ENCODE measurements at places on chromosomes 1 and 21.
A peak's percentile ranks its signal among the peaks of the same experiment; 100 is the strongest.

DNA sequence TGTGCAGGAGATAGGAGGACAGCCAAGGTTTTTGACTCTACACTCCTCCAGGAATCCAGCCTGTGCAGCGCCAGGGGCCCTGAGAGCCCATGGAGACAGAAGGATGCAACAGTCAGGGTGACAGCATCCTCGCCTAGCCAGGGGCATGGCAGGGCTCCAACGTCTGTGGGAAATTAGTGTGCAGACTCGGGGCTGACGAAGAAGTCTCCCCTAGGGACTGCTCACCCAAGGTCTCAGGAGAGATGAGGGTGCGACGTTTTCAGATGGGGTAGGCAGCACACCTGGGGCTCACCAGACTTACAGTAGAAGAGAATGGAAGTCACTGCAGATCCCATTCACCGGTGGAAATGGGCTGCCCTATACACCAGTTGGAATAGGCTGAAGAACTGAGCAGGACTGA, 241.7 kb downstream of the SETD4 start:
- DNase-seq, result no peak

DNA sequence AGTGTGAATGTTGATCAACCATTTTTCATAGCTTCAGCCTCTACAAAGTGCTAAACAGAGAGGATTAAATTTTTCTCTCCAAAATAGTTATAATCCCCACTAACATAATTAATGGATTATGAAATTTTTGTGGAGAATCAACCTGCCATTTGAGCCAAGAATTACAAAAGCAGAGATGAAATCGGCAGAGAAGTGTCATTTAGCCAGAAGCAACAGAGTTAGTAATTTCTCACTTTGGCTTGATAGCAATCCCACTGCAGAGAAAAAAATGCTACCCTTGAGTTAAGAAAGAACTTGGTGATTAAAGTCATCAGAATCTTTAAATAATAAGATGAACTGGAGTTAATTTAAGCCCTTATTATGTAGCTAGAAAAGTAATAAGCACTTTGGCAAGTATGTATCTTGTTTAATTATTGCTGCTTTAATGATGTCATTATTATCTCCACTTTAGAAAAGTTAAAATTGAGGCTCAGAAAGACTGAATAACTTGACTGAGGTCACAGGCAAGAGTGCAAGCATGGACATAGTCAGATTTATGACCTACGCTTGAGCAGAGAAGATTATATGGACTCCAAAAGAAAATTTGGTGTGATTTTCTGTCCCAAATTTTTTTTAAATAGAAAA, 37.3 kb downstream of the RGS4 start:
- no peak for DNase-seq

GRCh38 chr1:246827396-246827795, 103.2 kb downstream of the SCCPDH start:
- DNase-seq, result no peak

- DNase-seq, result peak; percentile 77
Measured at GRCh38 chr1:16612332-16613172, 812 bp downstream of the NBPF1 start.

GRCh38 chr1:209839875-209840546, 12.2 kb downstream of the UTP25 start:
- DNase-seq, result peak; percentile 92

DNA sequence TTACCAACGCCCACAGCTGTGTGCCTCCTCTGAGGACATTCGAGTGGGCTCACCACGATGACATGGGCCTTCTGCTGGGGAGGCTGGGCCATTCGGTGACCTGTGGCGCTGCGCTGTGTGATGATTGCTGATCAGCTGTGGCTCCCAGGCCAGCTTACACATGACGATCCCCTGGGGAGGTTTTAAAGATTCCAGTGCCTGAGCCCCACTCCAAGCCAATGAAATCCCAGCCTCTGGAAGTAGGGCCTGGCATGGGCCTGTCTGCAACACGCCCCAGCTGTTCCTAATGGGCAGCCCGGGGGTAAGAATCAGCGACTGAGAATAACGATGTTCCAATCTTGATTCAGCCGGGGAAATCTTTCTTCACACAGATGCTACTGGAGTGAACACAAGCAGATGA, 153.7 kb downstream of the KCNJ6 start:
- no peak for DNase-seq

- no peak for DNase-seq
Measured at GRCh38 chr1:93758842-93759515, 77.3 kb upstream of the BCAR3 start.

GRCh38 chr1:174114788-174115448, 44.4 kb upstream of the RABGAP1L start:
- peak; percentile 79 for DNase-seq

Measured in ACHN (cell line).